ENCODE measurements at places on chromosomes 7 and 10. TPM values are rescaled to one million over a fixed set of nuclear protein-coding genes. Genes with fewer than 3 reads are reported as not detected.

GRCh38 chr10:55233505-55233904 is 432.5 kb upstream of the PCDH15 start:
- no peak for DNase-seq

DNA sequence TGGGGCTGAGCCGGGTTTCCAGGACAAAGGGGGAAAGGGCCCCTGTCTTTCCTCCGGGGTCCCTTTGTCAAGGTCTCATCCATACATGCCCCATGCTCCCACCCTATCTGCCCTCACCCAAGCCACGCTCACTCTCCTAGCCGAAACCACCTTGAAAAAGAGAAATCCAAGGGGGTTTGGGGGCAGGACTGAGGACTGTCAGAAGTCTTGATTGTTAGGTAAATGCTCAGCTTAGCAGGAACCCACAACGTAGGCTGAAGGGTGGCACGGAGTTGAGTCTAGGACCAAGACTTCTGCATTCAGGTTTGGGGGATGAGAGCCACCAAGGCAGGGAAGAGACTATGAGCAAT is 719 bp upstream of the PGAM2 start:
- DNase-seq, result no peak

- no peak for DNase-seq
These were observed 1650.5 kb upstream of the LRRTM3 start for GRCh38 chr10:65275296-65275695.

DNA sequence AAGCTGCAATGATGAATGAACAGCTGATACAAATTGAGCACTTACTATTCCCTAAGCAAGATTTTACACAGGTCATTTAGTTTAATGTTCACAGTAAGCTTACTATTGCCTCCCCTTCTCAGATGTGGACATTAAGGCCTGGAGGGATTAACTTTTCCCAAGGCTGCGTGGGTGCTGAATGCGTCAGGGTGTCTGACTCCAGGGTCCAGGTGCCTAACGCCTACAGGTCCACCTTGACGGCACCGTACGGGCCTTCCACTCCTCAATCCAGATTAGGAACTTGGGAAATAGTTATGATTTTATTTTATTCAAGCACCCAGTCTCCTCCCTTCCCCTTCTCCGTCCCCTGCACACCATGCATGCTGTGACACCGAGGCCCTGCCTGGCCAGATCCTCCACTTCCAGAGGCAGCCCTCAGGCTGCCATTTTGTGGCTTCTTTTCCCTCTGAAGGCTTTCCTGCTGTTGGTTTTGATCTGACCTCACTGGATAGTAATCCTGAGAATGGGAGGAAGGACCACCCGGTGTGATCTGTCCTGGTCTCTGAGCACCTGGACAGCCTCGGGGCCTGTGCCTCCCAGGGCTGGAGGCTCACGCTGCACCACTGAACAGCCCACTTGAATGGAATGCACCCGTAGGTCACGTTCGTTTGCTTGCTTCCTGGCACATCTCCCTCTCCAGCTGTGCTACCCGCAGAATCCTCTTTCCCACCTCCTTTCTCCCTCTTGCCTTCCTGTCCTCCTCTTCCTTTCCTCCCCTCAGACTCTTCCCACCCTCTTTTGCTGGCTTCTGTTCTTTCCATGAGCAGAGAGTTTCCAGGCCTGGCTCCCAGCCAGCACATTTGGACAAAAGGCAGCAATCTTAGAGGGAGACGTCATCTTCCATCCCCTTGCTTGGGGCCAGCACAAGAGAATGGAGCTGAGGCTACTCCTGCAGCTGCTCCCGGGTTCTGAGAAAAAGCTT is 14.4 kb downstream of the DENND2A start:
- DNase-seq, result peak; percentile 15

DNA sequence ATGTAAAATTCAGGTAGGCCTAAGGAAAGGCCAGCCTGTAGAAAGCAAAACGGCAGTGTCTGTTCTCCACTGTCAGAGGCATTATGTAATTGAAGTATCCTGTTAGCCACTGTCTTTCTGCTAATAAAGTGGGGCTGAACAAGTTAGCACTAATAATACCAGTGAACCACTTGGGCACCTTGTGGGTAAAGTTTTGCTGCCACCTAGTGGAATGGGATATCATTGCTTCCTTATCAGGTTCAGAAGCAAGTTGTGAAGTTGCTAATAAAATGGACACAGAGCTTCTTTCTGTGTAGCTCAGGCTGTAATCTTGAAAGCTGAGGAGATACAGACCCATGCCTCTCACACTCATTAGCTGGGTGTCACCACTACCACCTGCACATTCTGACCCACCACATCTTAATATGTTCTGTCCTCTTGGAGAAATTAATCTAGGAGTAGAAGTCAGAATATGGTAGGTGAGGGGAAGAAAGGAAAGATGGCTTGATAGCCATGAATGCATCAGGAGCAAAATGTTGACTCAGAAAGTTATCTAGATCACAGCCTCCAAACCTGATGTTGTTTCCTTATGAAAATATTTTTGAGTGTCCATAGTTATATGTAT is 175.1 kb downstream of the SEPTIN7 start:
- DNase-seq, result peak; percentile 82

- DNase-seq, result no peak
These were observed 31.8 kb downstream of the ZNF467 start for GRCh38 chr7:149741629-149742028.

DNA sequence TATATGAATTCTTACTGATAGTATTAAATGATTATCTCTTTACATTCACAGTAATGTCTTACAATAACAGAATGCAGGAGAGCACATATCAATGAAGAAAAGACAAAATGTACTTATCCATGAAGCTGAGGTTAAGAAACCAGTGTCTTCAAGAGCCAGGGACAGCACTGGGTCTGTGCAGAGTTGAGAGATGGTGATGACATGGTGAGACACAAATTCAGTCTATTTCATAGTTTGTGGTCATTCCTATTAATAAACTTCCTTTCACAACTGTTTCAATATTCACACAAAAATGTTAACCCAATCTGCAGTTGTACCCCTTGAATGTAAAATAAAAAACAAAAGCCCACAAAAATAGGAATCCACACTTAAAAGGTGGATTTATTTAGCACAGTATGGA is 5.3 kb upstream of the MAGI2 start:
- no peak for DNase-seq

GRCh38 chr7:106064316-106064715 is 47.8 kb downstream of the SYPL1 start:
- DNase-seq, result no peak

DNA sequence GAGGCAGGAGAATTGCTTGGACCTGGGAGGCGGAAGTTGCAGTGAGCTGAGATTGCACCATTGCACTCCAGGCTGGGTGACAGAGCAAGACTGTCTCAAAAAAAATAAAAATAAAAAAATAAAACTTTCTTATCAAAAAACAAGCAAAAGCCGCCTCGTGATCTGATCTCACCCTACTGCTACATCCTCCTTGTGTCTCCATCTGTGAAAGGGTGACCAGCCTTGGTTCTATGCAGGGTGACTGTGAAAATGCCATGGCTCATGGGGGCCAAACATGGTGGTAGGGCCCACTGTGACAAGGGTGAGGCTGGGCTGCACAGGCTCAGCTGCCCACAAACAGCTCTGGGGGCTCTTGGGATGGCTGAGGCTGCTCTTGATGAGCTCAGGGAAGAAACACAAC is 968 bp upstream of the OPN4 start:
- no peak for DNase-seq

The HMX3 gene
- total RNA-seq, result not detected

The ANKRD30A gene
- not detected for total RNA-seq

The ADAMTS14 gene
- not detected for total RNA-seq

The HNRNPF gene
- total RNA-seq, result 160 TPM

The NAT16 gene
- total RNA-seq, result not detected

Measured in lung microvascular endothelial cell (primary cell).